Activated CD4-positive, CD25-positive, alpha-beta regulatory T cell treated with anti-CD3 and anti-CD28 coated beads, Interleukin-2, amount 50 U/mL, for 24 hours (primary cell): ENCODE measurements at places on chromosomes 4 and X.

- peak; percentile 51 for ATAC-seq
Measured at GRCh38 chrX:71910643-71910985, at the start of gene NHSL2. Gene NHSL2, plus strand, starts transcription at chrX:71910845.

DNA sequence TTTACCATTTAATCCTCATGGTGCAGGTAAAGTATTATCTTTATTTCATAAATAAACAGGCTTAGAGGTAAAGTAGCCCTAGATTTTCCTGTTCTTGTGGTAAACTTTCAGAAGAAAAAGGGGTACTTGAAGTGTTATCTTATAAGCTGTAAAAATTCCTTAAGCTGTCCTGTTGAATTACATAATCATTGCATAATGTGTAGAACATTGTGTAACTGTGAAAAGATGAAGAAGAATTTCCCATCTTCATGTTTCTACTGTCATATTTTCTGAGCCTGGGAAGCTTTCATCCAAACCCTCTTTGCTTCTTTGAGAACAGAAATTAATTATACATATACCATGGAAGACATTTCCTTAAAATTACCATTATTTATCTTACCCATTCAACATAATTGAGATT is 90.5 kb downstream of the ELOVL6 start:
- no peak for ATAC-seq

- no peak for ATAC-seq
Measured at GRCh38 chr4:137039370-137039769, 492.9 kb downstream of the PCDH18 start.

DNA sequence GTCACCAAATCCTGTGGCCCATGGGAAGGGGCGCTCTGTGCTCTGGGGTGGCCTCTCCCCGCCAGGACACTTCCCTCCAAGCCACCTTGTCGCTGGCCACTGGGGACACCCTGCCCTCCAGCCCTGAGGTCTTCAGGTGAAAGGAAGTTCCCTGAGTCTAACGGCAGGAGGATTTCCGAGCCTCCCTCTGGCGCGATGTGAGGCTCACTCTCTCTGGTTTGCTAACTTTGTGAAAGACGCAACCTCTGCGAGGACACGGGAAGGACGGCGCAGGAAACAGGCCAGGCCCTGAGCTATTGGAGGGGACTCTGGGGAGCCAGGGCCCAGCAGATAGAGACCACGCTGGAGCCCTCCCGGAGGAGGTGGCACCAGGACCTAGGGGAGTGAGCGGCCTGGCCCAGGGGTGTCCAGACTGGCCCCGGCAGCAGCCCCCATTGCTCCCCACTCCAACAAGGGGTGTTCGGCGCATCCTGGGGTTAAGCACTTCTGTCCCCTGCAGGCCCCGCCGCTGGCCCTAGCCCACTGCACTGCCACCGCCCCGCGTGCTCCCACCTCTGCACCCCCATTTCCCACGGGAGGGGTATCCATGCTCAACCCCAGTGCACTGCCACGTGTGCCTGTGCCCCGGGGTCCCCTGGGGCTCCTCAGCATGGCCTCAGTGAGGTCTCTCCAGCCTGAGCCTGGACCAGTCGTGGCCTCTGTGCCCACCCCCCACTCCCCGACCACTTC is 72.2 kb upstream of the MXD4 start:
- no peak for ATAC-seq

- ATAC-seq: no peak
Measured at GRCh38 chrX:118807151-118808017, 16.2 kb upstream of the ZCCHC12 start.

GRCh38 chr4:76300012-76300411 is 6.5 kb upstream of the STBD1 start:
- ATAC-seq: no peak

GRCh38 chrX:110210417-110211139 is 107.3 kb downstream of the AMMECR1 start:
- no peak for ATAC-seq

DNA sequence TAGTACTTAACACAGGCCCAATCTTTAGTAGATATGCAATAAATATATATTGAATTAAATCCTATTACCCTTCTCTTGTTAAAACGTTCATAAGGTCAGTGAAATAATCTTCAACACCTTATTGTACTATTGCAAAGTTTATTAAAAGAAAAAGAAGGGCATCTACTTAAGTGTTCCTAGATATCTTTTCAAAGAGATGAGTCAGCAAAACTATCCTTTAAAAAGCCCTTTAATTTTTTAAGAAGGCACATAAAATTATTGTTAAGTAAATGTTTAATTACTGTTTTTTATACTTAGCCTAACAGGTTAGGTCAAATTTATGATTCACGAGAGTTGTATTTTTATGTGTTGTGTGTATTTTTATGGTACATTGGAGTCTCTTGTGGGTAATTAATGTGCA is 77.3 kb upstream of the PPP1R2C start:
- no peak for ATAC-seq

GRCh38 chrX:143304518-143304917 is 212.8 kb downstream of the SPANXN3 start:
- ATAC-seq: no peak

GRCh38 chr4:112509243-112510141 is 6.5 kb downstream of the NEUROG2 start:
- ATAC-seq: no peak

DNA sequence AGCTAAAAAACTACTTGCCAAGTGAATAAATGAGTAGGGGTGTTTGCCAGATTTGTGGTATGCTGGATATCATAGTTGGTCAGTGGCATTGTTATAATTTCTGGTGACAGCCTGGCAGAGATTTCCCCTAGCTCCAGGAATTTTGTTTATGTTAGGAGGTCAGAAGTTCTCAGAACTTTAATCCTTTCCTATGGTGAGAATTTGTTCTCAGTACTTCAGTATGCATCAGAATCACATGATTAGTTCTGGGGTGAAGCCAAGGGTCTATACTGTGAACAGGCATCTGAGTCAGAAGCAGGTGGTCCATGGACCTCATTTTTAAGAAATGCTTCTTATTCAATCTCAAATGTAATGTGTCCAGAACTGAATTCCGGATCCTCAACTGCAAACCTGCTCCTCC is 10.5 kb downstream of the RASSF6 start:
- ATAC-seq: no peak

DNA sequence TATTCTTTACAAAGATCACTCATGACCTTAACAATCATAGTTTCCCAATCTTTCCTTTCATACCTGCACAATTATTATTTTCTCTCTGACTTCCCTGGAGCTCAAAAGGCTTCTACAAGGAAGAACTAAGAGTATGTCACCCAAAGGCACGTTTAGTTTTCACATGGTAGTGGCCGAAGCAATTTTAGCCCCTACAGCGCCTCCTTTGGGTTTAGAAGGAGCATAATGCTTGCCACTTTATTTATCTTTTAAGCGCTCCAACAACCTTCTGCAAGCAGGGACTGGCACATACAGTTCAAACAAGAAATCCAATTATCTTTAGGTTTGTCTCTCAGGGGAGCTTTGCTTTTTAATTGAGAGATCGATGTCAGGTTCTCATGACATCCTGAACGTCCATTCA is 42.0 kb upstream of the IGSF1 start:
- ATAC-seq: no peak

DNA sequence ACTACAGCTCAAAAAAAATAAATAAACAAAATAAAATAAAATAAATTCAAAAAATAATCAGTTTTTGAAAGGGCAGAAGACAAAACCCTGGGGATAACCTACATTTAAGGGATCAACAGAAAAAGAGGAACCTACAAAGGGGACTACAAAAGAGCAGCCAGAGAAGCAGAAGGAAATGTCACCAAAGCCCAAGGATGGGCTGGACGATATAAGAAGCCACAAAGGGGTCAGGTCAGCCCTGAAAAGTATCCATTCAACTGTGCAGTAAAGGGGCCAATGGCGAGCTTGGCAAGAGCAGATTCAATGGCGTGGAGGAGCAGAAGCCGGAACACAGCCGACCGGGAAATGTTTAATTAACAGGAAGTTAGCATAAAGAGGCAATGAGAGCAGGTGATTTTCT is 16.9 kb downstream of the ACOT9 start:
- ATAC-seq: no peak

- no peak for ATAC-seq
Measured at GRCh38 chr4:4593596-4594284, 51.9 kb upstream of the STX18 start.

DNA sequence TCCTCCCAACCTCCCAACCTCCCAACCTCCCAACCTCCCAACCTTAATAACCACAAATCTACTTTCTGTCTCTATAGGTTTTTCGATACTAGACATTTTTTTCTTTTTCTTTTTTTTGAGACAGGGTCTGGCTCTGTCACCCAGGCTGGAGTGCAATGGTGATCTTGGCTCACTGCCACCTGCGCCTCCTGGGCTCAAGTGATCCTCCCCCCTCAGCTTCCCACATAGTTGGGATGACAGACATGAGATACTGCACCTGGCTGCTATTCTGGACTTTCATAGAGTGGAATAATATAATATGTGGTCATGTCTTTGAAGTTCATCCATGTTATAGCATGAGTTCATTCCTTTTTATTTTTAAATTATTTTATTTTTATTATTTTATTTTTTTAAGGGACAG is 39.5 kb upstream of the ZFX start:
- ATAC-seq: no peak

GRCh38 chrX:109036624-109037023 is 300.3 kb upstream of the IRS4 start:
- ATAC-seq: no peak

DNA sequence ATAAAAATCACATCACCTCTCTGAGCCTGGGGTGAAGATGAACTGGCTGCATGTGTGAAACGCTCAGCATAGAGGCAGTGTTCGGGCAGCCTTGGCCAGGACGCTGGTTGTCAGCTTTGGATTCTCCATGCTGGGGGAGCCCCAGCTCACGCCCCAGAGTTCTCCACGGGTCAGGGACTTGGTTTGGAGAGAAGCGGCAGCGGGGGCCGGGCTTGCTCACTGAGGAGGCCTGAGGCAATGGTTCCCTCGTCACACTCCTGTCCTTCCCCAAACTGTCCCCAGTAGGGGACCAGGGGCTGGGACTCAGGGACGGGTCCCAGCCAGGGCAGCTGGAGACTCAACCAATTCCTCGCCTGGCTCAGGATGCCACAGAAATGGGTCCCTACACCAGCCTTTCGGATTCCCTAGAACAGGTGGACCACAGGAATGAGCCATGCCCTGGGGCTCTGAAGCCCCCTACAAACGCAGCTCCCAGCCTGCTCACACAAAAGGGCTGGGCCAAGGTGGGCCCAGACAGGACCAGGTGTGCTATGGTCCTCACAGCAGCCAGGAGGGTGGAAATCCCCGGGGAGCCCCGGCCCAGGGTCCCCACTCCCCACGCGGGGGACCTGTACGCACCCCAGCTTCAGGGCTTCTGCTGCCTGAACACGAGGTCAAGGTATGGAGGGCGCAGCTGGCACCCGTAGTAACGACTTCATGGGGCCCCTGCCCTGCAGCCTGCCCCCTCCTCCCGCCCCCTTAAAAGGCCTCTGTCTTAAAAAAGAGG is 1.4 kb downstream of the MXD4 start:
- ATAC-seq: no peak

DNA sequence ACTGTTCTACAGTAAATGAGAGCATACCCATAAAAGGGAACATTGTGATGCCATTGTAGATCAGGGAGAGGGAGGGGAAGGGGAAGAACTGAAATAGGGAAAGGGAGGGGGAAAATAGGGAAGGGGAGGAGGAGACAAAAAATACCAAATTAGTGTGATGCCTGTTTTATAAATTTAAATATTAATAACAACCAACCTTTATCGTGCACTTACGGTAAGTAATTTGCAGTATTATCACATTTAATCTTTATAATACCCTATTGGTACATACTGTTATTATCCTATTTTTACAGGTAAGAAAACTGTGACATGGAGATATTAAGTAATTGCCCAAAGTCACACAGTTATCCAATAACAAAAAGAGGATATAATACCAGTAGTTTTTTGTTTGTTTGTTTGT is 41.5 kb upstream of the DDX53 start:
- no peak for ATAC-seq

- ATAC-seq: no peak
Measured at GRCh38 chrX:102978594-102978993, 41.5 kb downstream of the RAB40AL start.

- ATAC-seq: no peak
Measured at GRCh38 chrX:135505351-135505750, 15.1 kb upstream of the INTS6L start.

DNA sequence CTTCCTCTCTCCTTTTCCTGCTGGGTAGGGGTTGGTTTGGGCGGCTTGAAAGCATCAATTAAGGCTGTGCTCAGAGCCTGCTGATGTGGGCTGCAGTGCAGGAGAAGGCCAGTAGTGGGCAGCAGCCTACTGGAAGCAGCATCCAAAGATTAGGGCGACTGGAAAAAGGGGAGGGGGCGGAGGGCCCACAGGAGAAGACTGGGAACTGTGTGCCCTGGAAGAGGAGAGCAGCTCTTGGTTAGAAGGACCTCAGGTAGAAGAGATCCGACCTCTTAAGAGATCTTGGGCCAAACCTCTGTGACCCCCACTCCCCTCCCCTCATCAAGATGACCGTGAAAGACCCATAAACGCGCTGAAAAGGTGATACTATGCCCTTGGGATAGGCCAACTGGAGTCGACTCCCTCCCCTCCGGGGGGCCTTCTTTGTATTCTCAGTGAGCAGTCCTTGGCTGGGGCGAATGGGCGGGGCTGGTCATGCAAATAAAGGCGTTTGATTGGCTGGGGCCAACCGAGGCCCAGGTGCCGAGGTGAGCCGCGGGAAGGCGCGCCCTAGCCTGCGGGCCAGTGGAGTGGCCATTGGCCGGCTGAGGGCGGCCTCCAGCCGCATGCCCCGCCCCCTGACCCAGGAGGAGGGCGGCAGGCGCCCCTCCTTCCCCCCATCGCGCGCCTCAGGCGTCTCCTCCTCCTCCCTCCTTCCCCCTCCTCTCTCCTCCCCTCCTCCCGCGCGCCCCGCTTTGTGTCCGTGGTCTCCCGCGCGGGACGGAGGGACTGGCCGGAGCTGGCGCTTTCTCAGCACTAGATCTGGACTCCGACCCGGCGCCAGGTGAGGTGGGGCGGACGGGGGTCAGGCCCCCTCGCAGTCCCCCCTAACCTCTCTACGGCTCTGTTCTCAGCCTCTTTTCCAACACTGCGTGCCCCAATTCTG is 10.1 kb downstream of the DLG3 start:
- ATAC-seq: peak; percentile 66

DNA sequence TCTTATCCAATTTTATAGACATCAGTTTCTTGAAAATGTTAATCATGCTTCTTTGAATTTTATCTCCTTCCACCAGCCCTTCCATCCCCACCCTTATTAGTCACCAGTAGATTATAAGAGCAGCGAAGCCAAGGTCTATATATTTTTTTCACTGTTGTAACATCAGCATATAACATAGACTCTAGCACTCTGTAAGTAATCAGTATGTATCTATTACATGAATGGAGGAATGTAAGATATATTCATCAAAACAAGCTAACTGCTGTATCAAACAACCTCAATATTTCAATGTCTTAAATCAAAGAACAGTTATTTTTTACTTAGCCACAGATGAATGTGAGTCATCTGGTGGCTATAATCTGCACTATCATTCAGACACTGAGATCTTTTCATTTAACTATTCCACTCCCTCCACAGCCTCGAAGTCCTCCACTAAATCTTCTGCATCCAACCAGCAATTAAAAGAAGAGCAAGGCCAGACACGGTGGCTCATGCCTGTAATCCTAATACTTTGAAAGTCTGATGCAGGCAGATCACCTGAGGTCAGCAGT is 178.9 kb downstream of the CENPC start:
- ATAC-seq: no peak
